ENCODE measurements at places on chromosomes 5 and 9.

- no peak for DNase-seq
Measured at GRCh38 chr5:79561525-79561893, 47.6 kb upstream of the HOMER1 start.

GRCh38 chr5:133432956-133433532, 179.3 kb downstream of the FSTL4 start:
- DNase-seq: no peak

DNA sequence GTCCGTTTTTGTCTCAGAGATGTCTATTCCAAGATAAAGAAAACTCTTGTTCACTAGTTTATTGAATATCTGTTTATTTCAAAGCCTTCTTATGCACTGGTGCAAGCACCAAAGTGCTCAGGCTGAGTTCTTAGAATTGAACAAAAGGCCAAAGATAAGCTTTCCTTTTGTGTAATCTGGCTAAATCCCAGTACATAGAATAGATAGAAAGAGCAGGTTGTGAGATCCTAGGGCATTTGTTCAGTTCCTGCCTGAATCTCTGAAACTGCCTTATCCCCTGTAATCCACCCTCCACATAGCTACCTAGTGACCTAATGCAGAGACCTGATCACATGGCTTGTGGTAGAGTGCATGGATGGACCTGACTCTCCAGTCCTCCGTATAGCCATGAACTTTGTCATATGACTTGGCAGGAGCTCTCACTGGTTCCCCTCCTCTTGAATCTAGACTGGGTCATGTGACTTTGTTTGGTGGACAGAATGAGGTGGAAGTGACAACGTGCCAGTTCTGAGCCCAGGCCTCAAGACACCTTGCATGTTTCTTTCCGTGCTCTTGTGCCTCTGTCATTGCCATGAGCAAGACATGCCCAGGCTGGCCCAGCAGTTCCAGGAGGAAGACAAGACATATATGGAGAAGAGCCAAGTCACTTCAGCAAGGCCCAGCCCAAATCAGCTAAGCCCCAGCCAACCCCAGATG, 139.3 kb upstream of the SHB start:
- DNase-seq: no peak

GRCh38 chr5:125150041-125150669, 403.7 kb upstream of the ZNF608 start:
- DNase-seq: no peak

DNA sequence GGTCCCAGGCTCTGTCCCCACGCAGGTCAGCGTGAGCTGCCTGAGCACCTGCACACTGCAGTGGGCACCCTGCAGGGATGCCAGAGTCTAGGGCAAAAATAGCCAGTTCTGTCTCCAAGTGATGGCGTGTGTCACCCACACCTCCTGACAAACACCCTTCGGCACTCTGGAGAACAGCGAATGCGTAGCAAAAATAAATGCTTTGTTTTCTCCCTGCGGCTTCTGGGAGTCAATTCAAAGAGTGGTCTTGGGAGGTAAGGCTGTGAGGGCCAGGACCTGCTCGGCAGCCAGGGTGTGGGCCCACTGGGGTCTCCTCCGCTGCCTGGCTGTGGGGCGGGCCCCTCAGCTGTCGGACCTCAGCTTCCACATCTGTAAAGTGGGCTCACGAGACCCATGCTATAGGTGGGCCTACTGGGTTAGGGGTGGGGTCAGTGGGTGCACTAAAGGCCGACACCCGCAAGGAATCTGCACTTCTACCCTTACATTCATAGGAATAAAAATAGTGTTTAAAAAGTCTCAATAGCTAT, 37.4 kb downstream of the RASGEF1C start:
- DNase-seq: no peak

DNA sequence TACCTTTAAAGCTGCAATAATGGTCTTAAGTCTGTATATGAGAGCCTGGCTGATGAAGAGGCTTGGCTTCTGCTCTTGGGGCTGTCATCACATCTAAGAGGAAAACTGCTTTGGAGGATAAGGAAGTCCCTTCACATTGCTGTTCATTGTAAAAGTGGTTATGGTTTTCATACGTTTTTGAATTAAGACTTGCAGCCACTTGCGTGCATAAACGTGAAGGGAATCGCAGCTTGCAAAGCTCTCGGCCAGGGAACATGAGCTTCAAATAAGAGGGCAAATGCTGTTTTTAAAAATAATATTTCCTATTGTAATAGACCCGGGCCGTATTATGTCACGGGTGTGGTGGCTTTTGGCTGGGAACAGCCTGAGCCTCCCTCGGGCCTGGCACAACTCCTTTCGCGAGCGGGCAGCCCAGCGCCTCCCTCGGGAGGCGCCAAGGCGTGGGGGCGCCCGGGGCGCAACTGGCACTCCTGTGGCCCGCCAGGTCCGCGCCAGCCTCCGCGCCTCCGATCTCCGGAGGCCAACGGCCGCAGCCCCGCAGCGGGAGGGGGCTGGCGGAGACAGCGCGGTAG, 538 bp upstream of the ARHGEF28 start:
- peak; percentile 40 for DNase-seq

DNA sequence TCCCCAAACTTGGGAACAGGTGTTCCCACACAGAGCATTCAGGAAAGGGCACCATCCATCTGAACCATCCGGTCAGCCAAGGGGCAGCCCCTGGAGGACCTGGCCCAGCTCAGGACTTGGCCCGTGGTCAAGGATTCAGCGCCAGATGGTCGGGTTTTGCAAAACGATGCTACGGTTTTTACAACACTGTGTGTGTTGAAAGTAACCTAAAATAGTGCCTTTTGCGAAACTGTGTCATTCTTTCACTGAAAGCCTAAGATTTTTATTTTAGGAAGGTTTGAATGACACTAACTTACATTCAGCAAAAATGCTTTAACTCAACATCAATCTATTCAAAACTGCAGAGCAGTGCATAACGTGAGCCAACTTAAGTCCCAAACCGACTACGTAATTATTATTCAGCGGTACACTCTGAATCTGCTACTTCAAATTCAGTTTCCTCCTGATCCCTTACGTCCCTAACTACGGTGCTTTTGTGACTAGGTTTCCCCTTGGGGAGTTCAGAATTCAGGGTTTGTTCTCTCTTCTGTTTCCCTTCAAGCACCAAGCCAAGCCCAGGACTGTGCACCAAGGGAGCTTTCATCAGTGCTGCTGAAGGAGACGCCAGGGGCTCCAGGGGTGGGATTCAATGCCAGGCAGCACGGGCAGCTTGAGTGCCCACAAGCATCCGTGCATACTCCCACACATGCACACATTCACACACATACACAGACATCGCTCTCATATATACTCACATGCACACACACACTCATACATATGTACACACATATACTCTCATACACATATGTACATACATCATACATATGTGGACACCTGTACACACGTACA, 25.8 kb downstream of the LPCAT1 start:
- DNase-seq: no peak

GRCh38 chr5:84168841-84169240, 215.8 kb downstream of the EDIL3 start:
- DNase-seq: no peak

DNA sequence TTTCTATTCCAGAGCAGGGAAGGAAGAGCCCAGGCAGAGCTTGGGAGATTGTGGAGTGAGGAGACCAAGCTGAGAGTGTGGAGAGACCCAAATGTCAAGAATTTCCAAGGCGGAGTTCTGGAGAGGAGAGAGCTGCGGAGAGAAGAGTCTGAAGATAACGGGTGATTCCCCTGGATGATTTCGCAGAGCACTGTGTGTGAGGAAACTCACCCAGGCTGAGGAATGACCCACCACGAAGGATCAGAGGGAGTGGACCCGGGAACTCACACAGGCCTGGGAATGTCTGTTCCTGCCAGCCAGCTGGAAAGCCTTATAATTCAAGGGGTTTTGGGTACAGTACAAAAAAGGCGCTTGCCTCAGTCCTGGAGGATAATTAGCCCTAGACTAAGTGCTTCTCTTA, 94.2 kb downstream of the WNK2 start:
- no peak for DNase-seq

DNA sequence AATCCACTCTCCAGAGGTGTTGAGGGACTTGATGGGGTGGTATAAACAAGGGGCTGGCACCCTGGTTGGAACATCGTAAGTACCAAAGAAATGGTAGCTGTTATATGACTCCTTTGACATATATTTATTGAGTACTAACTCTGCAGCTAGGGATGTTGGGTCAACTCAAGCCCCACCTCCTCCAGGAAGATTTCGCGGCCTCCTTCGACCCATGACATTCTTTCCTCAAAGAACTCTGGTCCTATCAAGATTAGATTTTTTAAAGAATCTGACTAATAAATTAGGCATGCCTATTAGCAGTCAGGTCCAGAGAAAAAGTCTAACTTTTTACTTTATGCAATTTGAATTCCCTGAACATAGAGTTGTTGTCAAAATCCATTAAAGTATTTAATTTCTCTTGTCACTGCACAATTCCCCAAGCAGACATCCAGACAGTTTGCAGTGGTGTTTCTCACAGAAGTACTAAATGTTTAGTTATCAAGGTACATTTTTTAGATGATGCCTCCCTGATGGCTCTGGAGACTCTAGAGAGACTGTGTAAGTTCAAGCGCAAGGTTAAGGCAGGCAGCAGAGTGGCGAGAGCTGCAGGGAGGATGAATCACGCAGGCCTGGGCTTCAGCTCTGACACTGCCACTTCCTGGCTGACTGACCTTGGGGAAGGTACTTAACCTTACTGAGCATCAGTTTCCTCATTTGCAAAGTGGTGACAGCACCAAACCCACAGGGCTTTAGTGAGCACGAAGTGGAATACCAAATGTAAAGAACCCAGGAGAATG, 209.6 kb downstream of the TTLL11 start:
- peak; percentile 59 for DNase-seq

DNA sequence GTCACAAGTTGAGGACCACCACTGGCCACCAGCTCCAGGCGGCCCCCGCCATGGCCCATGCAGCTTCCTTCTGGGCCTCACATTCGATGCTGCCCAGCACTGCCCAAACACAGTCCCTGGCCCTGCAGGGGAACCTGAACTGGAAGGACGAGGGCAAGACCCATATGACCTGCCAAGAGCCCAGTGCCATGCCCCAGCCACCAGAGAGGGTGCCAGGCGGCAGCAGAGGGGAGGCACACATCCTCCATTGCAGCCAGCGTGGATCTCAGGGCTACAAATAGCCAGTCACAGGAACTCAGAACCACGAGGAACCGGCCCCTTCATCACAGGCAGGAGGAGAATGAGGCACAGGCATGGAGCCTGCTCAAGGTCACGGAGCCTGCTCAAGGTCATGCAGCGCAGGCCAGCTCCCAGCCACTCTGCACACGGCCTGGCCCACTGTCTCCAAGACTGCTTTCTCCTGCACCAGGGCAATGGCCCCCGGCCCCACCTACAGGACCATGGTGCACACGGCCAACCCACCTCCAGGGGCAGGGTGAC, 69.6 kb downstream of the SEMA4D start:
- DNase-seq: no peak

All from kidney capillary endothelial cell (primary cell).